ENCODE measurements at places on chromosomes 12 and 14. TPM values are rescaled to one million over a fixed set of nuclear protein-coding genes. Genes with fewer than 3 reads are reported as not detected.

Gene PHETA1
- 7.5 TPM for polyA plus RNA-seq

Gene NKX2-1
- 118 TPM for polyA plus RNA-seq

Gene C12orf42
- 0.11 TPM for polyA plus RNA-seq

Gene KLRB1
- 3.0 TPM for polyA plus RNA-seq

Gene LBHD2
- polyA plus RNA-seq = not detected

DNA sequence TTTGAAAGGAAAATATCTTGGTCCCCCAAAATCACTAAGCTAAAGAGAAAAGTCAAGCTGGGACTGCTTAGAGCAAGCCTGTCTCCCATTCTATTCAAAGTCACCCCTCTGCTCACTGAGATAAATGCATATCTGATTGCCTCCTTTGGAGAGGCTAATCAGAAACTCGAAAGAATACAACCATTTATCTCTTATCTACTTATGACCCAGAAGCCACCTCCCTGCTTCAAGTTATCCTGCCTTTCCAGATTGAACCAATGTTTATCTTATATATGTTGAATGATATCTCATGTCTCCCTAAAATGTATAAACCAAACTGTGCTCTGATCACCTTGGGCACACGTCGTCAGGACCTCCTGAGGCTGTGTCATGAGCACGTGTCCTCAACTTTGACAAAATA is 14.6 kb upstream of the CCDC196 start:
- no peak for DNase-seq

GRCh38 chr12:130480887-130481286 is 143.2 kb downstream of the PIWIL1 start:
- no peak for DNase-seq

DNA sequence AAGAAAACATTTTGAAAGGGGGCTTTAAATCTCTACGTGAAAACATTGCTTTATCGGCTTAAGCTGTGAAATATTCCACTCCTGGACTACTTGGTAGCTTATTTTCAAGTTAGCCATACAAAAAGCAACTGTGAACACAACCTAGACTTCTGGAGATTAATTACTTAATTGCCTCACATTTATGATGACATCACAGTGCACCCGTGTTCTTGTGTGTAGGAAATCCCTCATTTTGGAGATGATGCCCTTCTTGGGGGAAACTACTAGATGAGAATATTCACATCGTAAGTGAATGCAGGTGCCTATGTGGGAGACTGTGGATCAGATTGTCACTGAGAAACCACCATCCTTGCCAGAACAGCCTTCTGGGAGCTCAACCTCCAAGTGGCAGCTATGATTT is 10.5 kb upstream of the B4GALNT3 start:
- DNase-seq = no peak

DNA sequence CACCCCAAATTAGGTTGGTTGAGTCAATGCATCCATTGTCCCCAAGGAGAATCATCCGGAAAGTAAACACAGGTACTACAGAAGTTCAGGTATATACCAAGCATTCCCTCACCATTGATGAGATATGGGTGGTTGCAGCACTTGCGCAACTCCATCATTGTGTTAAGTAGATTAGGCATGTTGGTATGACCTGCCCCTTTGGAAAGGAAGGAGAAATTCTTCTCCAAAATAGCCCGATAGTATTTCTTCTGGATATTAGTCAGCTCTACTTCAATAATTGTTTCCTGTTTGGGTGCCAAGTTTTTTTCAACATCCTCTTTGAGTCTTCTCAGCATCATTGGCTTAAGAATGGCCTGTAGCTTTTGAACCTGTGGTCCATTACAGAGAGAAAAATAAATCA is 21.3 kb upstream of the SUPT16H start:
- DNase-seq = no peak

DNA sequence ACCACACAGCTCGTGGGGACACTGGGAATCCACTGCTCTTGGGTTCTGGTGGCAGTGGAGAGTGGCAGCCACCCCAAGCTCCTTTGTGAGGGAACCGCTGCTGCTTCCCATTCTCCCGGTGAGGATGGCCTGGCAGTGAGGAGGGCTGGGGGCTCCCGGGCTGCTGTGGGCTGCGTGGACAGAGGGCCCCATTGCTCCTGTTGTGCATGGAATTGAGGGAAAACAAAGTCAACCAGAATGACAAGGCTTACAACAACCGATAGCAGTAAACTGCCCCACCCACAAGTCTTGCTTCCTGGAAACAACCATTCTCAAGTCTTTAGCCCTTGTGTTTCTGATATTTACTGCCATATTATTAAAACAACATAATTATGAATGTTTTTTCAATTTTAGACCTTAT is 32.1 kb downstream of the TMTC1 start:
- no peak for DNase-seq

All from left lung (tissue), 14 donors.